ENCODE measurements at places on chromosomes 4 and X.

GRCh38 chr4:38869511-38869910, 1.9 kb downstream of the FAM114A1 start:
- DNase-seq: no peak

DNA sequence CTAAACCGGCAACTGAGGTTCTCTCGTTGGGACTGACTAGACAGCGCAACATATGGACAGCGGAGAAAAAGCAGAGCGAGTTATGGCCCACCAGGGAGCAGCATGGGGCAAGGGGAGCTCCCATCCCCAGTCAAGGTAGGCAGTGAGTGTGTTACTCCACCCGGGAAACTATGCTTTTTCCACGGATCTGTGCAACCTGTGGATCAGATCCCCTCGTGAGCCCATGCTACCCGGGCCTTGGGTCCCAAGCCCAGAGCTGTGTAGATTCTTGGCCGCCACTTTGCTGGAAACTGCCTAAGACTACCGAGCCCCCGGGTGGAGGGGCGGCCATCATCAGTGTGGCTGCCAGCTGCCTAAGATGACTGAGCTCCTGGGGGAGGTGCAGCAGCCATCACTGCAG, 140.9 kb downstream of the PAPSS1 start:
- DNase-seq: no peak

DNA sequence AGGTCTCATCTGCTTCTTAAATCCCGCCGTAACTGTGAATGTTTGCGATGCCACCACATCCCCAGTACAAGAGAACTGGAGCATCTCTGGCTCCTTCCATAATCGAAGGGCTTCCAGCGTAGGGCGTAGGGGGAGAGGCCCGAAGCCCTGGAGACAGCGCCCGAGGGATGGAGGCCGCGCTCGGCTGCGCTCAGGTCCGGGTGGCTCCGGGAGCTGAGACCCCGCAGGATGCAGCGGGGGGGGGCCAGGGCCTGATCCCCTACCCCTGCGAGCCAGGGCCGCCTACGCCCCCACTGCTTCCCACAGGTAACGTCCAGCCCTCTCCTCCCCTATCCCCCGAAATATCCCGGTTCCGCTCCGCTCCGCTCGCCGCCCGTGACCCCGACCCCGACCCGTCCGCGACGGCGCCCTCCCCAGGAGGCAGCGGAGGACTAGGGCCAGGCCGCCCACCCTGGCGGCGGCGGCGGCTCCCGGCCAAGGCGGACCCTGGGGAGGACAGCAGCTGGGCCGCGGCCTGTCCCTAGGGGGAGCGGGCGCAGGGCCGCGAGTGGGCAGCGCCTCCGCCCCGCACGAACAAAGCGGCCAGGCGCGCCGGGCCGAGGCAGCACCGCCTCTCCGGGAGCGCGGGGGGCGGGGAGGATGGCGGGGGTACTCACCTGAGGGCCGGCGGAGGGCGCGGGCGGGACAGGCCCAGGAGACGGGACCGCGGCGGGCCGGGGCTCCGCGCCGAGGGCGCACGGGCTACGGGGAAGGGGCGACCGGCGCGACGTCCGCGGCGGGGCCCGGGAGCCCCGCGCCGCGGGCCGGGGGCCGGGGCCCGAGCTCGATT, 723 bp downstream of the WDFY3 start:
- DNase-seq: no peak

DNA sequence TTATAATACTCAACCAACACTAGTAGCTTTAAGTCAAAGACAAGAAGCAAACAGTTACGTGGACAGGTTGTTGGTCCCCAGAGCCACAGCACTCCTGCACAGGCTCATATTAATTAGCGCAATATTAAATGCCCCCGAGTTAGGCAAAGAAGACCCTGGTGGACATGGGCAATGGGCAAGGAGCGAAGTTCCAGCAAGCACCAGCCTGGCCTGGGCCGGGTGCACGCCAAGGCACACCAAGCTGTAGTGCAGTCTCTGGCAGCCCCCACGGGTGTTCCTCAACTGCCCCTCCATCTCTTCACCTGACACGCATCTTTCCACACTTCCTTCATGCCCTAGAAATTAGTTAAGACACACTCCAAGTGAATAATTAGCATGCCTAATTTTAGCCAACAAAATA, 20.1 kb downstream of the FAT1 start:
- no peak for DNase-seq

- no peak for DNase-seq
Measured at GRCh38 chr4:165385126-165385525, 6.3 kb downstream of the CPE start.

DNA sequence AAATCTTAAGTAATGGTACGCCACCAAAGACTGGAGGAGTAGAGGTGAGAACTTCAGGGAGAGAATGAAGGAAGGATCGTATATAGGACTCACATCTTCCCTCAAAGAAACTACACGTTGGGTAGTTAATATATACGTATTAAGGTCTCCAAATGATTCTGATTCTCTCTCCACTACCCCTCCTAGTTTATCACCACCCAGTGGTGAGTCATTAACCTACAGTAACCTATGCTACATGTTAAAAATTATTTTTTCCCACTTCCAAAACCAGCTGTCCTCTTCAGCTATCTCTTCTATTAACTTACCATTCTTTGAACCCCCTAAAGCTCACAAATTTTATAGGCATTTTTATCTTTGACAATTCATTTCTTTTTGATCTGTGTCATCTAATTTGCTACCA, 69.7 kb downstream of the RPS6KA6 start:
- DNase-seq: no peak

- no peak for DNase-seq
Measured at GRCh38 chr4:106893903-106894302, 142.2 kb downstream of the DKK2 start.
